ENCODE measurements at places on chromosomes 2 and 18.
A peak's percentile ranks its signal among the peaks of the same experiment; 100 is the strongest.

DNA sequence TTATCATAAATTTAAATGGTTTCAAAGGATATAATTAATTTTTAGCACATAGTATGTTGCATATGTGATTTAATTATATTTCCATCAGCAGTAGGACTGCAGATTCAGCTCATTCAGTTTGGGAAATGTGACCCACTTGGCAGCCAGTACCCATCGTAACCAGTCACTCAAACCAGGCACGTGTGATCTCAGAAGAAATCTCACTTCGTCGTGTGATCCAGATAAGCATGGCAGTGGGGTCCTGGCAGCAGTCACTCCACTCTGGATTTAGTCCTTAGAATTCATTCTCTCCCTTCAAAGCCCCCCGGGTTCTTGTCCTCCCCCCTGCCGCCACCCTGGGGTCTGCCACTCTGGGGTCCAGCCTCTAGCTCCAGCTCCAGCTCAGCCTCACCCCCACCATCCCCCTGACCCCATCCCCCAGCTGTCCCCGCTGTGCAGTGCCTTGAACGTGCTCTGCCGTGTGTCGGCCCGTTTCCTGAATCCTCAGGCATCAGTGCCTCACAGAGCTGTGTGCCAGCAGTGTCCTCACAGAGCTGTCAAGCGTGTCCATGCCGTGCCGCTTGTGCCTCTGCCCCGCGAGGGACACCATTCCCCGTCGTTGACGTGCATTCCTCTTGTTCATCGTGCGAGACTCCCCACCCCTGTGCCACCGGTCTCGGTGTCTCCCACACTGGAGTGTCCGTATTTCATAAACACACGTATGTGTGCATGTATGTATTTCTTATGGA lies 34.8 kb downstream of the TRAPPC12 start:
- DNase-seq = peak; percentile 8

GRCh38 chr2:3595985-3596384 lies 1.1 kb downstream of the COLEC11 start:
- no peak for DNase-seq

- DNase-seq = no peak
Observed at GRCh38 chr2:60407398-60407797, 146.1 kb downstream of the BCL11A start.

- no peak for DNase-seq
Observed at GRCh38 chr2:46548521-46549144, 69.3 kb downstream of the TMEM247 start.

GRCh38 chr18:11937874-11938478 lies 29.9 kb upstream of the MPPE1 start:
- peak; percentile 61 for DNase-seq

DNA sequence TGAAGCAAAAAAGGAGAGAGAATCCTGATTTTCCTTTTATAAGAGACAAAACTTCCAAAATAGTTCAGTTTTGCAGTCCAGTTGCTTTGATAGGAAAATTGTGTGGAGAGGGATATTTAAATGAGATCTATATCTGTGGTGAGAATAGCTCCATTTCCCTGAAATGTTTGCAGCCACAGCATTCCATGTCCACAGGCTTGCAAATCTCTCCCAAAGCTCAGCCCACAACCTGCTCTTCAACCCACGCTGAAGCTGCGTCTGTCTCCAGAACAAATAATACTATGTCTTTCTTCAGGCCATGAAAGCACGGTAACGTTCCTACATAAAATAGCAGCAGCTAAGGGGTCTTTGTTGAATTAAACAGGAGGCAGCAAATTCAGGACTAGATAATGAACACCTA lies 31.8 kb downstream of the TMEM17 start:
- DNase-seq = no peak

Data from renal cortical epithelial cell (primary cell).